Inflammatory macrophage treated with lipopolysaccharide for 4 hours (primary cell): ENCODE measurements at places on chromosomes 3 and 15.
A peak's percentile ranks its signal among the peaks of the same experiment; 100 is the strongest.

- DNase-seq, result no peak
These were observed 11.1 kb downstream of the ATOSA start for GRCh38 chr15:52668133-52668532.

- no peak for DNase-seq
These were observed 176.1 kb downstream of the NEK10 start for GRCh38 chr3:27193056-27193455.

GRCh38 chr15:60343221-60343970, 54.4 kb downstream of the ANXA2 start:
- DNase-seq, result peak; percentile 30

DNA sequence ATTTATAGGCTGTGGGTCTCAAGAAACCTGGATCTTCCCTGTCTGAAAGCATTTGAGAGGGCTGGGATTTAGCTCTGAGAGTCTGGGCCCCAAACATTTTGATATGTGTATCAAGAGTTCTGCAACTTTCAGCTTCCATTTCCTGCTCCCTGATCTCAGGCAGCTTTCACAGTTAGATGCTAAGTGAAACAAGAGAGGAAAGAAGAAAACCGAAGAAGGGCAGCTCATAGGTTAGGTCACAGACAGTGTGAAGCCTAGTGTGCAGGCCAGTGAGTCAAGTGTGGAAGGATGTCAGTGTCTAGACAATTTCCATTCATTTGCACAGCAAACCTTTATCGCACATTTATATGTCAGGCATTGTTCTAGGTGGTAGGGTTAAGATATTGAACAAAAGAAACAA, 173.6 kb upstream of the PROK2 start:
- DNase-seq, result no peak

DNA sequence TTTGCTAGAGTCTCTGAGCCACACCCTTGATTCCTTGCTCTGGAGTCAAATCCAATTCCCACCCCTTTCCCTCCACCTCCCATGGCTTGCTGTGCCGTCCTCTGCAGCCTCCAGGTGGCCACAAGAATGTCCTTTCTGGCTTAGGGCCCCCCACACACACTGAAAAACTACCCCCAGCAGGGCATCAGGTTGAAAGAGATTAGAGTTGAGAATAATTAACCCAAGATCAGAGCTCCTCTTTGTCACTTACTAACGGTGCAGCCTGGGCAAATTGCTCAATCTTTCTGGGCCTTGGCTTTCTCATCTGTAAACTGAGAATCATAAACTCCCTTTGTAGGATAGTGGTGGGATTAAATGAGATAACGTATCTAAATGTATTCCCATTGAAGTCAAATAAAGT, 78.5 kb downstream of the MRPL46 start:
- no peak for DNase-seq

DNA sequence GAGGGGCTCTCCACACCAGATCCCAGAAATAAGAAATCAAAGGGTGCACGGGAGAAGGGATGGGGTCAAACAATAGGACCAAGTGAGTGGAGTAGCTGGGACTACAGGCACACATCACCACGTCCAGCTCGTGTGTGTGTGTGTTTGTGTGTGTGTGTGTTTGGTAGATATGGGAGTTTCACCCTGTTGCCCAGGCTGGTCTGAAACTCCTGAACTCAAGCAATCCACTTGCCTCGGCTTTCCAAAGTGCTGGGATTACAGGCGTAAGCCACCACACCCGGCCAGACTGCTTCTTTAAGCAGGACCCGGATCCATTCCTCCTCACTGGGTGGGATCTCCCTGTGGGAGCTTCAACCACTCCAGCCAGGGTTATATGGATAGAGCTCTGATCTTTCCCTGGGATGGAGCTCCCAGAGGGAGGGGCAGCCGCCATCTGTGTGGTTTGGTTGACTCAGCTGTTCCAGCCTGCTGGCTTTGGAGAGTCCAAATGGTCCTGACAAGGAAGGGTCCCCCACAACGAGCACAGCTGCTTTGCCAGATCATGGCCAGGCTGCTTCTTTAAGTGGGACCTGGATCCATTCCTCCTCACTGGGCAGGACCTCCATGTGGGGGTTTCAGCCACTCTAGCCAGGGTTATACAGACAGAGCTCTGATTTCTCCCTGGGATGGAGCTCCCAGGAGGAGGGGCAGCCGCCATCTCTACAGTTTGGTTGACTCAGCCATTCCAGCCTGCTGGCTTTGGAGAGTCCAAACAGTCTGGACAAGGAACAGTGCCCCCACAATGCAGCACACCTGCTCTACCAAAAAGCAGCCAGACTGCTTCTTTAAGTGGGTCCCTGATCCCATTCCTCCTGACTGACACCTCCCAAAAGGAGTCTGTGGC, 9.1 kb upstream of the AVEN start:
- DNase-seq, result no peak

DNA sequence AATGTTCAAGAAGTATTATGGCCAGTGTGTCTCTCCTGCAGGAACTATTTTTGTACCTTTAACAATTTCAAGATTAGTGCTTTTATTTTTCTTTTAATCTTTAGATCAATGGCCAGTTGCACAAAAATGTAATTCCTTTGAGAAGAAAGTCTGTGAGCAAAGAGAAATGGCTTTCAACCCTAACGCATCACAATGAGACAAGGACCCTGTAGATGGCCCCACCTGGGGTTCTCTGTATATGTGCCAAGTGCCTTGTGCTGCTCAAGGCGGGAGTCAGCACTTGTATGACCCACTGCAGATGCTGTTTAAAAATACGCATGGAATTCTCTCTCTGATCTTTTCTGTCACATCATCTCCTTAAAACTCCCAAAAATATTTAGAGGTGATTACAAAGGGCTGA, 453.4 kb downstream of the OCA2 start:
- no peak for DNase-seq

GRCh38 chr3:65305836-65306235, 618.0 kb upstream of the ADAMTS9 start:
- DNase-seq, result no peak

DNA sequence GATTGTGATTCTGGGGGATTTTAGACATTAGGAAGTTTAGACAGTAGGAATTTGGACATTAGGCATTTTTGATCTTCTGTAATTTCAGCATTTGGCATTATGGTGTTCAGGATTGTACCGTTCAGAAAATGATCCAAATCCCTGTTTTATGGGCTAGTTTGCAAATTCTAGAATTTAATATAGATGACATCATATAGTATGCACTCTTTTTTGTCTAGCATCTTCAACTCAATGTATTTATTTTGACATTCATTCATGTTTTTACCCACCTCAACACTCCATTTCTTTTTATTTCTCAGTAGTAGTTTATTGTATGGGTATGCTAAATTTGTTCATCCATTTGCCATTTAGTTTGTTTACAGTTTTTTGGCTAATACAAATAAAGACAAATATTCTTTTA, 105.3 kb upstream of the ZPLD1 start:
- DNase-seq, result no peak

- no peak for DNase-seq
These were observed 107.0 kb downstream of the CPN2 start for GRCh38 chr3:194244167-194244566.

- no peak for DNase-seq
These were observed 402.4 kb downstream of the SHQ1 start for GRCh38 chr3:72445827-72446217.

GRCh38 chr3:26018889-26019288, 229.0 kb downstream of the OXSM start:
- no peak for DNase-seq

GRCh38 chr3:63709576-63709975, 57.1 kb downstream of the SNTN start:
- DNase-seq, result no peak

DNA sequence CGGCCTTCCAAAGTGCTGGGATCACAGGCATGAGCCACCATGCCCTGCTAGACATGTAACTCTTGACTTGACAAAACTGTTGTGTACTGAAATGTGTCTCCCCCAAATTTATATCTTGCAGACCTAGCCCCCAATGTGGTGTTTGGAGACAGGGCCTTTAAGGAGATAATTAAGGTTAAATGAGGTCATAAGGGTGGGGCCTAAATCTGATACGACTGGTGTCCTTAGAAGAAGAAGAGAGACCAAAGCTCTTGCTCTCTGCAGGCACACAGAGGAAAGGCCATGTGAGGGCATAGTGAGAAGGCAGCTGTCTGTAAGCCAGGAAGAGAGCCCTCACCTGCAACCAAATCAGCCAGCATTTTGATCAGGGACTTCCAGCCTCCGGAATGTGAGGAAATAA, 361.3 kb downstream of the SV2B start:
- DNase-seq, result no peak

DNA sequence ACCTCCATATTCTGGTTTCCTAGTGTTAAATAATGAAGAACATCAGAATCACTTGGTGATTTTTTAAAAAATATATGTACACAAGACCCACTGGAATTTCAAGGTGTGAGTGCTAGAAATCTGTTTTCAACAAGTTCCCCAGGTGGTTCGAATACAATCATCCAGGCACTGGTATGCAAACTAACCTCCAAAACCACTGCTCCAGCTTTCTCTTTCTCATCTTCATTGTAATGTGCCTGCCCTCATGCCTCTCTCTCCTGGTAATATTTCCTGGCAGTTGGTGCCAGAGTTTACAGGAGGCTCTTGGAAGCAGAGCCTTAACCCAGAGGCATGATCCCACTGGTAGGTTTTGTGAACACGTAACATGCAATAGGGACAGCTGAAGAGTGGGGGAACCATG, 163.1 kb upstream of the MANF start:
- DNase-seq, result no peak

- no peak for DNase-seq
These were observed 256.4 kb downstream of the FAM43A start for GRCh38 chr3:194941956-194942511.

- no peak for DNase-seq
These were observed 471 bp downstream of the NKIRAS1 start for GRCh38 chr3:23916152-23916885.

- no peak for DNase-seq
These were observed 42.0 kb downstream of the ADAMTSL3 start for GRCh38 chr15:83695901-83696425.

DNA sequence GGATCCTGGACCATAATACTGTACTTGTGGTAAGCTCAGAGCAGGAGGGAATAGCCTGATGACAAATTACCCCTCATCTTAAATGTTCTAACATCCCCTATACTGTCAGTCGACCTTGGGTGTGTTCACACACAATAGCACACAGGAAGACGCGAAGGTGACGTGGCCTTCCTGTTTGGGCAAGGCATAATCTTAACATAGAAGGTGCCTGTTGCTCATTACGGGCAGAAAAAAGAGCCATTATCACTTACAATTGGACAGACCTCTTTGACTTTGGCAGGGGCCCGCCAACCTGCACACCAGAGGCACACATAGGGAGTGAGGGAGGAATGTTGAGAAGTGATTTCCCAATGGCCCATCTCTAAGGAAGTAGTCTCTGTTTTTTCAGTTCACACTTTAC, 144.2 kb downstream of the ANO10 start:
- DNase-seq, result no peak

GRCh38 chr3:168314166-168314565, 218.4 kb upstream of the GOLIM4 start:
- DNase-seq, result no peak

GRCh38 chr3:153513236-153513635, 351.2 kb downstream of the RAP2B start:
- no peak for DNase-seq

DNA sequence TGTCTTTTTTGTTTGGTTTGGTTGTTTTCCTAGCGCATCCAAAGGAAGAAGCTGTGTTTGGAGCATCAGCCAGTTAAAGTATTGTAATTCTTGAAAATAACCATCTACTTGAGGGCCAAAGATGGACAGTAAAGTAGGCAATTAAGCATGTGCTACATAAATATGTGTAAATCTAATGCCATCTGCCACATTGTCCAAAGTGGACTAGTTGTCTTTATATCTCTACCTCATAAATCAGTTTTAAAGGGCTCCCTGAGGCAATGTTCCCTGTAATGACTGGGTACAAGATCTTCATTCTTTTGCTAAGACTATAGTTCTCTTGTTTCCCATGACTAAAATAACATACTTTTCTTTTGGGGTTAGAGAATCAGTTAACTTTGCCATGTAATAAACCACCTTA, 460.0 kb upstream of the RARB start:
- no peak for DNase-seq

DNA sequence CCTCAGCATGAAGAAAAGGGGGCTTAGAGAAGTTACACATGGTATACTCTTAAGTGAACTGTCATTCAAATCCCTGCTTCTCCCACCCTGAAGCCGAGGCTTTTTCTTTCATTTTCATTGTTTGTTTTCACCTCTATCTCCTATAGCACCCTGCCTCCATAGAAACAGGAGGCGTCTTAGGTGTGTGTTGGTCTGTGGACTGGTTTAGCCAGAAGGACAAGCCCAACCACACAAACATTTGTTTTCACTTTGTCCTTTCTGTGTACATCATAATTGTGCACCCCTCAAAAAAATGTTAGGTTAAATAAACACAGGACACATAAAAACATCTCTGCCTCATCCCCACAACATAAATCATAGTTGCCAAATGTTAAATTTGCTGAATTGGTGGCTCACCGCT, 73.3 kb upstream of the UBE2E2 start:
- no peak for DNase-seq

DNA sequence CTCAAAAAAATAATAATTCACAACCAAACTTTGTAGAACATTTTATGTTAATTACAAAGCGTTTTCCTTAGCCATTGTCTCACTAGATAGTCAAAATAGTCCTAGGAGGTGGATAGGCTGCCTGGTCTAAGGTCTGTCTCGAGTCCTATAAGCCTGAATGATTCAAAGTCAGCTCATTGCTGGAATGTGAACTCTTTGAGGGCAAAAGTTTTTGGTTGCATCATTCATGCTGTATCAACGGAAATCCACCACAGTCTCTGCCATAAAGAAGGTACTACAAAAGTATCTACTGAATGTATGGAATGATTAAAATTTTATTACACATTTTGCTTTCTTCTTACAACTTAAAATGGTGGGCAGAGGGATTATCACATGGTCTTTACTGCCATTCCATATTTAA, 387.3 kb upstream of the RARB start:
- DNase-seq, result no peak

DNA sequence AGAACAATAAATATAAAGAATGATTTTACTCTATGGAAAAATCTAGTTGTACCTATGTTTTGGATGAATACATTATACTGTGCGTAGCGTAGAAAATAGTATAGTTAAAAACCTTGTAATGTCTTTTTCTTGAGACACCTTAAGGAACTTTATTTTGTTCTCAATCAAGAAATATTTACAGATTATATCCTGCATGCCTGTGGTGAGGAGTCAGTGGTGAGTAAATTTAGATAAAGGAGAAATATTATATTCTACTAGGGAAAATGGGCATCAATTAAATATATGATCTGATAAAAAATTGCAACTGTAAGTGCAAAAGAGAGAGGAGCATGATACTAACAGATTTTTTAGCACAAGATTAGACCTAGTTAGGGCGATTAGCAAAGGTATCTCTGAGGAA, 157.7 kb downstream of the RBMS3 start:
- no peak for DNase-seq

GRCh38 chr3:178385280-178385952, 150.8 kb upstream of the KCNMB2 start:
- DNase-seq, result peak; percentile 29

GRCh38 chr3:132145833-132146232, 111.0 kb upstream of the CPNE4 start:
- DNase-seq, result no peak

- DNase-seq, result no peak
These were observed 85.6 kb downstream of the FRMD4B start for GRCh38 chr3:69300296-69300695.
